ENCODE measurements at places on chromosomes 2 and 18.

- DNase-seq: no peak
Measured at GRCh38 chr2:211216221-211216620, 659.8 kb downstream of the CPS1 start.

- DNase-seq: no peak
Measured at GRCh38 chr2:73938718-73939352, 12.2 kb downstream of the DGUOK start.

DNA sequence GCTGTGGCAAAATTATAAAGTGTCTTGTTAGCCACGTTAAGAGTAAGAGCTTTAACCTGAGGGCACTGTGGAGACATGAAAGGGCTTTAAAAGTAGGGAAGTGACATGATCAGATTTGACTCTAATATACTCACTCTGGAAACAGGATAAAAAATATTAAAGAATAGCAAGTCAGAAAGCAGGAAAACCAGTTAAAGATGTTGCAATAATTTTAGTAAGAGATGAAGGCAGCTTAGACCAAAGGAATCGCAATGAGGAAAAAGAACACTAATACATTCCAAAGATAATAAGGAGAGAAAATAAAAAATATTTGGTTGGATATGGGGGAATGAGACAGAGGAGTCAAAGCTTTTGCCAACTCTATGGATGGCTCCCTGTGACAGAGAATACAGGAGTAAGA lies 183.8 kb downstream of the DYM start:
- no peak for DNase-seq

GRCh38 chr2:47270421-47270820 lies 115.3 kb upstream of the STPG4 start:
- DNase-seq: no peak

- DNase-seq: no peak
Measured at GRCh38 chr18:78511666-78512601, 467.7 kb upstream of the SALL3 start.

DNA sequence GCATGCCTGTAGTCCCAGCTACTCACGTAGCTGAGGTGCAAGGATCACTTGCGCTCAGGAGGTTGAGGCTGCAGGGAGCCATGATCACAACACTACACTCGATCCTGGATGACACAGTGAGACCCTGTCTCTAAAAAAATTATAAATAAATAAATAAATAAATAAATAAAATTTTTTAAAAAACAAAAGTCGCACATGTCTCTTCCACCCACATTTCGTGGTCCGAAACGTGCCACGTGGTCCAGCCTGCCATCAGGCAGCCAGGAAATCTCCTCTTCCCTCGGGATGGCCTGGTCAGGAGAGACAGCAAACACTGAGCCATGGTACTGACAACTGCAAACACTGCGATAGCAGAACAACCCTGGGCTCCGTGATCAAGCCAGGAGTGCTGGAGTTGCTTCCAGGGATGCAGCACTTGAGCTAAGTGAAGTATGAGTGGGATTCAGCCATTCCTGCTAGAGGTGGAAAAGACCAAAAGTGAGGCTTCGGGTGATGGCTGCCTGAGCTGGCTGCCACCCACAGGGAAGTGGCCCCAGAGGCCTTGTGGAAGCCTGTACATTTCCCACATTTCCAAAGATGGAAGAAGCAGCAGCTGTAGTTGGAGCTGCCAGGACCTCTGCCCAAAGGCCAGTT lies 193.1 kb downstream of the SMAD2 start:
- no peak for DNase-seq

DNA sequence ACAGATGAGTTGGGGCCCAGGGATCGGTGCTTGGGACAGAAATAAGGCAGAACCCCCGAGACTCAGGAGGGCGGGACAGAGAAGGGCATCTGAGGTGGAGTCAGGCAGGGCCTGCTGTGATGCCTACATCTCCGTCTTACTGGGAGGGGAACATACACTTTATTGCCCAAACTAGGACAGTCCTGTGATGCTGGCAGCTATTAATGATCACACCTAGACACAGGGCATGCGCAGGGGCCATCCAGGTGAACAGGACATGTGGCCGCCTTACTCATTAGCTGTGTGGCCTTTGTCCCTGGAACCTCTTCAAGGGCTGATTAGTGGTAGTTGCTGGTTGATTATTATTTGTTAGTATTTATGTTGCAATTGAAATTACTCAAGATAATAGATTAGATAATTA lies 33.2 kb downstream of the MLPH start:
- DNase-seq: no peak

DNA sequence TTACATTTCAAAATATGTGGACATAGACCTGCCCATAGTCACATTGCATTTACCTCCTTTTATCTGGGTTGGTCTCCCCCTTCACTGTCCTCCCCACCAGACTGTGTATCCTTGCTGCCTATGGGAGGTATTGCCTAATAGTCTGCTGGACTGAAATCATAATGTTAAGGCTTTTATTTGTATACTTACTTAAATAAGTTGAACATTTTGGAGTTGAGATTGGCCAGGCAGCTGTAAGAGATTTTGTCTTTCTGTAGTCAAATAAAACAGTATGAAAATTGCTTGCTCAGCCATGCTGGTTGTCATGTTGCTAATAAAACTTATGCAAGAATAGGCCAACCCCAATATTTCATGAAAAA lies 280.9 kb downstream of the PTPRM start:
- DNase-seq: no peak

DNA sequence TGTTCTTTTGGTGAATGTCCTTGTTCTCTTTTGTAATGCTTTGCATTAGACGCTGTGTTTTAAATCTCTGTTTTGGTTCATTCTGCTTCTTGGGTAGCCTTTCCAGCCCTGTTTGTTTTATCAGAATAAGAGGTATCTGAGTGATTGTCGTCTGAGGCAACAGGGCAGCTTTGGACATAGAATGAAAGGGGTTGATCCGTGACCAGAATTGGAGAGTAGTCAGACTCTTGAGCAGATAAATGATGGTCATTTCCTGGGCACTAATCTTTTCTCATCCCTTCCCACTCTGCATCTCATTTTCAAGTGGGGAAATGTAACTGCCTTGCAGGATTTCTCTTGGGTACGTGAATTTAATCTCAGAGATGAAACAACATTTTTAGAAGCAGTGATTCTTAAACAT lies 61.4 kb downstream of the TAF4B start:
- DNase-seq: no peak

- DNase-seq: no peak
Measured at GRCh38 chr2:47046271-47046670, 108.8 kb downstream of the STPG4 start.

GRCh38 chr2:86238354-86238753 lies 39.1 kb downstream of the MRPL35 start:
- no peak for DNase-seq

DNA sequence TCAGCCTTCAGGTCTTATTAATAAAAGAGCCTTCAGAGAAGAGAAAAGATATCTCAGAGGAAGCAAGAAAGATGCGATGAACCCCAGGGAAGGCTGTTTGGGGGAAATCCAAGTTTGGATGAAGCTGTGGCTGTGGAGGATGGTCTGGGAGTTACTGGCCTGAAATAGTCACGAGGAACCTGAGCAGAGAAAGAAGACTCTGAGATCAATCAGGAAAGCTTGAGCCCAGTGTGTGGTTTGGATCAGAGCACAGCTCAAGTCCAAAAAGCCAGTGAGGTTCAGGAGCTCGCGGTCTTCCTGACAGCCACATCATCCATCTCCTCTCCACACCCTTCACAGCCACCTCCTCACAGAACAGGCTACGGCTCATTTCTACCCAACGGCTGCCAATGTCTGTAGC lies 87.4 kb upstream of the SERPINE2 start:
- DNase-seq: no peak

DNA sequence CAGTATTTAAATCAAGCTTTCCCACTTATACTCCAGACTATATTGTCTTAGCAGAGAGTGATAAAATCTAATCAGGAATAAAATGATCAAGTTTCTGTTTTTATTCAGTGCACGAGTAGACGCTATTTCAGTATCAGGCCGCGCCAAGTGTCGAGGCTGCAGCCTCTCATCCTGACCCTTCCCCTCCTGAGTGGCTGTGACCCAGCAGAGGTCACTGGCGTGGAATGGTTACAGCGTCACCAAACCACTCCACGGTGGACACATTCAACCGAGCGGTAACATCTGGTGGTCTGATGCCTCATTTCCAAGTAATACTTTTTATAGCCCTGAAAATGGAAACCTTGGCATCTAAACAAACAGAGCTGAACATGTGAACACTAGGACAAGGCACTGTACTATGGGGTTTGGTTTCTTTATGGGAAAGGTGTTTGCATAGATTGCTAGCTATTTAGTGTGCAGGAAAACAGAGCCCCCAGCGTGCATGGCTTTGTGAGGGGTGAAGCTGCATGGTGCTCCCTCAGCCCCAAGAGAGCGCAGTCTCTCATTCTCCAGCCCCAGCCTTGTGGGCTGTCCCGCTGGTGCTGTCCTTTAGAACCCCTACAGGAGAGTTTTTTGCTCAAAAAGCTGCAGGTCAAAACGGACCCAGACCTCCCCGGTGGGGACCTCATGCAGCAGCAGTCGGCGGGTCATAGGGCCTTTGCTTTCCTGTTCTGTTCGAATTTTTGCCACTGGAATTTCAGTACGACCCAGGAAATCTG lies 28.4 kb downstream of the FAM228A start:
- DNase-seq: no peak

GRCh38 chr2:83640506-83640905 lies 818.6 kb downstream of the SUCLG1 start:
- no peak for DNase-seq

DNA sequence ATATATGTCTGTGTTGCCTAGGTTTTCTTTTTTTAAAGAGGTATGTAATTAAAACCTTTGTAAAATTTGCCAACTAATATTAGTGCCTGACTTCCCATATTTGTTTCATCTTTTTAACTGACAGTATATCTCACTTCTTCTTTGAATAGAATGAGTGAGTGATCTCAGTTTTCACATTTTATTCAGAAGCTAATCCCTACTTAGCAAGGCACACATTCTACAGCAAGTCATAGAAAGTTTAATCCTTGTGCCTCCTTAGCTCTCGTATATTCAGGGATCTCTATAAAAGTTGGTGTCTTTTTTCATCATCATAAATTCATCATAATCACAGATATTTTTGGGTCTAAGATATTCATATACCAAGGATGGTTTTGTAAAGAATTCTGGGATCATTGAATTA lies 66.6 kb downstream of the RIF1 start:
- DNase-seq: no peak
